Liver (tissue), 10 donors: ENCODE measurements at places on chromosomes 5 and 9. TPM values are rescaled to one million over a fixed set of nuclear protein-coding genes. Genes with fewer than 3 reads are reported as not detected.

DNA sequence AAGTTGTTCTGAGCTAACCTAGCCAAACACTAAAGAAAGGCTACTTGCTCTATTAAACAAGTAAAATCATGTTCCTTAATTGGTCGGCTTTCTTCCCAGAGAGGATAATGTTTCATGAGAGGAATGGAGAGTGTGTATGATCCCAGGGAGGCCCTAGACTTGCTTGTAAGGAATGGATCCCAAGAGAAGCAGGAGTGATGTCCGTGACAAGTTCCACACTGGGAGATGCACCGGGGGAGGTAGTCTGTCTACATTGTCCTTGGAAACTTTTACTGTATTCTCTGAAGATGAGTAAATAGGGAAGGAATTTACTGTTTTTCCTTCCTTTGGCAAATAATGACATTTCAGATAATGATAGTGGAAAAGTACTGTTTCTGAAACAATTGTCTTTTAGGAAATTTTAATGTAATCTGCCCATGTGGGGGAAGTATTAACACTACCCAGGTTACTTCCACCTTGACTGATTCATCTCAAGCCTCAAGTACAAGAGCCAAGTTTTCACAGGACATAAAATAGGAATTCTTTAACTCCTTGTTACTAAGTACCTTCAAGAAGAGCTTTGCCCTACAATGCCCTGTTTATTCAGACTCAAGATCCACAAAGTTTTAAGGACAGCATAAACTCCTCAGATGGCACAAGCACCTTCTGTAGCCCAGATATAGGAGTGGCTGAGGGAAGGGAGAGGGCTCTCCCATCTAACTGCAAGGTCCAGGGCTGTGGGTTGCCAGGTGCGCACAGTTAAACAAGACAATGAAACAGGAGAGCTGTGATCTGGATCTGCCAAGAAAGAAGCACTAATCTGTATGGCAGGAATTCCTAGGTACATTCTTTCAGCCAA lies 152.1 kb downstream of the GNA14 start:
- DNase-seq: no peak
- H3K27ac ChIP-seq: no peak overlapping the region
- no peaks in the 10 kb centered on the region for H3K27me3 ChIP-seq
- H3K36me3 ChIP-seq: no peaks in the 10 kb centered on the region

DNA sequence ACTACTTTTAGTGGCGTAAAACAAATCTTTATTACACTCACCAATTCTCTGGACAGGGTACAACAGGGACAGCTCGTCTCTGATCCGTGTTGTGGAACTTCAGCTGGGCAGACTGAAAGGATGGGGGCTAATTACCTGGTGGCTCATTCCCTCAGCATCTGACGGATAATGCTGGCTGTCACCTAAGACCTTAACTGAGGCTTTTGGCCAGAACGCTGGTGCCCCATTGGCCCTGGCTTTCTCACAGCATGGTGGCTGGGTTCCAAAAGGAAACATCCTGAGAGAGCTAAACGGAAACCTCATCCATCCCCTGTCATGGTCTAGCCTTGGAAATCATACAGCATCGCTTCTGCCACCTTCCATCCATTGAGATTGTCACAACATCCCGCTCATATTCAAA lies 62.9 kb downstream of the RAI14 start:
- H3K36me3 ChIP-seq: peaks cover 2% of the 10 kb centered on the region
- H3K4me1 ChIP-seq: peaks cover 16% of the 10 kb centered on the region

Gene SPATA31C1
- 0.05 TPM for total RNA-seq

Gene C5orf52
- total RNA-seq: not detected
